ENCODE measurements at places on chromosomes 3 and 15.

- no peak for DNase-seq
Observed at GRCh38 chr3:50415816-50416215, 56.5 kb upstream of the TMEM115 start.

DNA sequence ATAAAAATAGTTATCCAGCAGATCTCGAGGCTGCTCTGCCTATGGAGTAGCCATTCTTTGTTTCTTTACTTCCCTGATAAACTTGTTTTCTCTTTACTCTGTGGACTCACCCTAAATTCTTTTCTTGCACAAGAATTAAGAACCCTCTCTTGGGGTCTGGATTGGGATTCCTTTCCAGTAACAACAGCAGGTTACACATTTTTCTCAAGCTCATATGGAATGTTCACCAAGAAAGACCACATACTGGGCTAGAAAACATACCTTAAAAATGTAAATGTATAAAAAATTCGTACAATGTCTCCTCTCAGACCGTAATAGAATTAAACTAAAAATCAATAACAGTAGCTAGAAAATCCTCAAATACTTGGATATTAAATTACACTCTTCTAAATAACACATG, 299.2 kb downstream of the CNTN3 start:
- DNase-seq, result no peak

DNA sequence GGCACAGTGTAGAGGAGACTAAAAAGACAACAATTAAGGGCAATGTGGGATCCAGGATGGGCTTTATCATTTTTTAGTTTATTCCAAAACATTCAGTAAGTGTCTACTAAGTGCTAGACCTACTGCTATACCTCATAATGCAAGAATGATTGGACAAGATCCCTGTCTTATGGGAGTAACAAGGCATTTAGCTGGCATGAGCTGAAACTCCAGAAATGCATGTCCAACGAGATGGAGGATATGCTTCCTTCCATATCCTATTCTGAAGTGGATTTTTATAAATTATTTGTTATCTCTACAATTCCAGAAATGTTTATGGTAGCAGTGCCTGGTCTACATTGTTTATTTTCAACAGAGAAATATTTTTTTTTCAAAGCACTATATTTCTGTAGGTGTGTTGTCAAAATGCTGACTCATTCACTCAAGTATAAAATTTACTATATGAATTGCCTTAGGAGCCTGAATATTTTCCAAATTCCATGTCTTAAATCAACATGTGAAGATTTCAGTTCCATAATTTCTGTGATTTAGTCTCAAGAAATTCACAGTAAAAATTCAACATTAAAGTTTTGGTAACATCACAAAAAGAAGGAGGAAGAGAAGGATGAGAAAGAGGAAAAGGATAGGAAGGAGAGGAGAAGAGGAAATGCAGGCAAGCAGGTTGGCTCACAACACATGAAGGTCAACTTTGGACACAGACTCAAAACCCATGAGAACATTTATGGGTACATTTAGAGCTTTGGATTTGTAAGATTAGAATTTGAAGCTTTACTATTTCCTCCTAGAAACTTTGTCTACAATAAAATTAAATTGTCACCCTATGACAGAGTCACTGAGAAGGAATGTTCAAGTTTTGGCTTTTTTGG, 88.6 kb downstream of the P3H2 start:
- no peak for DNase-seq

GRCh38 chr15:86040356-86041033, 39.2 kb upstream of the AGBL1 start:
- no peak for DNase-seq

Measured in AG10803 (cell line).